ENCODE measurements at places on chromosomes 5 and 9.

DNA sequence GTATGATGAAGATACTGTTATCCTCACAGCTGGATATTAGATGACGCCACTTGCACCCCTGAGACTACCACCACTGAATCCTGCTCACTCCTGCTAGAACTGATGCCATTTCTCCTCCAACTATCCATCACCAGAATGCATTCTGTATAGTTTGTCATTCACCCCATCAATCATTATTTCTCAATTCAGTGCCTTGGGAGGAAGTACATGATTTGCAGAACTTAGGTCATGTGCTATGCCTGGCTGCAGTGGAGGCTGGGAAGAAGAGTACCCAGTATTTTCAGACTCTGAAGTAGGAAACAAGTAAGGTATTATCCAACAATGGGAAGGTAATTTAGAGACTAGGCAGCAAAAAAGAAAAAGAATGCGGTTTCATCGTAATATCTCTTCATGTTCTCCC is 26.2 kb upstream of the HSD17B4 start:
- DNase-seq = no peak

- no peak for DNase-seq
These were observed 12.5 kb upstream of the CHD1 start for GRCh38 chr5:98941131-98941883.

- no peak for DNase-seq
These were observed 2329.5 kb downstream of the MAT2B start for GRCh38 chr5:165834891-165835290.

GRCh38 chr9:134847752-134848432 is 32.7 kb upstream of the FCN2 start:
- DNase-seq = no peak

- no peak for DNase-seq
These were observed 285.1 kb downstream of the GADD45G start for GRCh38 chr9:89889865-89890264.

DNA sequence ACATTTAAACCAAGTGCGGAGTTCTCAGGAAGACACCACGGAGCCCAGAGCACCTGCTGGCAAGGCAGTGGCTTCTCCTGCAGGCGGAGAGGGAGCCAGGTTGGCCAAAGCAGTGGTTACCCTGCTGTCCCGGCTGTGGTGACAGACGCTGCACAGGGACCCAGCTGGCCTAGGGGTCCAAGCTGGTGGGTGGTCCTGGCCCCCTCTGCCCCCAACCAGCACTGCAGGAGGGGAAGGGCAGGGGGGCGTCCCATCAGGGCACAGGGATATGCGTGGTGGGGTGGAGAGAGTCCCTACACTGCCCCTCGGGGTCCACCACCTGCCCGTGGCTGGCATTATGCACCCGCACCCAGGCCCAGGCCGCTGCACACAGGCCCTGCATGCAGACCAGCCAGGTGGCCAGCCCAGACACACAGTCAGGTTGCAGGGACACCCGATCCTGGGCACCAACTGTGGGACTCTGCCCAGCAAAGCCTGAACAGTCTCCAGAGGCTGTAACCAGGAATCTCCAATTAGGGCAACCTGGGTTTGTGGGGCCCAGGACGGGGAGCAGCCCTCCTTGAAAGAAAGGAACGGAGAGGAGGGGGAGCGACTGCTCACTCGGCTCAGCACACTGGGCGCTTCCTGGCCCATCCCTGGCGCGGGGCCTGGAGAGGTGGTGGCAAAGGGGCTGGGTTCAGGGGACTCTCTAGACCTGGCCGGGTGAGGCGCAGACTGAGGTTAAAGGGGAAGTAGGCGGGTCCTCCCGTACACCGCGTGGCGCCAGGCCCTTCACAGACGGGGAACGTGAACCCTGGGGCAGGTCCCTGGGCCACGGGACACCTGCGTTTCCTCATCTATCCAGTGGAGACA is 46.3 kb downstream of the NACC2 start:
- no peak for DNase-seq

GRCh38 chr5:64972591-64972990 is 203.9 kb downstream of the CWC27 start:
- DNase-seq = no peak

- DNase-seq = no peak
These were observed 113.3 kb downstream of the PPP2R2B start for GRCh38 chr5:146765089-146765832.

DNA sequence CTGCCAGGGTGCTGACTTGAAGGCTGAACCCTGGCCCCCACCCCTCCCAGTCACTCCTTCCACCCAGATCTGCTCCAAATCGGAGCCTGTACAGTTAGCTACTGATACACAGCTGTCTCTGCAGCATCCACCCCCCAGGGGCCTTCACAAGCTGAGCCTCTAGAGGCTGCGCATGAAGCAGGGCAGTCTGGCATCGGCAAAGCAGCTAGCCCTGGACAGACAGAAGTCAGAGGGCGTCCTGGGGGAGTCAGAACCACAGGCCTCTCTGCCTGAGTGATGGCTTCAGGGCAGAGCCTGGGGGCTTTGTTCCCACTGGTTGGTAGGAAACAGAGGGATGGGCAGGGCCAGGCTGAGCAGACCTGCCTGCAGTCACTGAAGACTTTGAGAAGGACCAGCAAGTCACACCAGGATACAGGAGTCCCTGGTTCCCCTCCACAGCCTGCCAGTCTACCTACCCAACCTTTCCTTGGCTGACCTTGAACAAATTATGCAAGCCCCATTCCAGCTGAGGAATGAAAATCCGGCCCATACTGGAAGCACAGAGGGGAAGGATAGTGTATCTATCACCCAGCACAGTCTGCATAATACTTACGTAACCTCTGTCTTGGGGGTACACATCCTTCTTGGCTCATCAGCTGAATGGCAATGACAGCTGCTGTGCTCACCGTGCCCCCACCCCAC is 8.8 kb downstream of the VDAC1 start:
- no peak for DNase-seq

GRCh38 chr9:127283135-127283534 is 18.6 kb downstream of the GARNL3 start:
- DNase-seq = no peak

DNA sequence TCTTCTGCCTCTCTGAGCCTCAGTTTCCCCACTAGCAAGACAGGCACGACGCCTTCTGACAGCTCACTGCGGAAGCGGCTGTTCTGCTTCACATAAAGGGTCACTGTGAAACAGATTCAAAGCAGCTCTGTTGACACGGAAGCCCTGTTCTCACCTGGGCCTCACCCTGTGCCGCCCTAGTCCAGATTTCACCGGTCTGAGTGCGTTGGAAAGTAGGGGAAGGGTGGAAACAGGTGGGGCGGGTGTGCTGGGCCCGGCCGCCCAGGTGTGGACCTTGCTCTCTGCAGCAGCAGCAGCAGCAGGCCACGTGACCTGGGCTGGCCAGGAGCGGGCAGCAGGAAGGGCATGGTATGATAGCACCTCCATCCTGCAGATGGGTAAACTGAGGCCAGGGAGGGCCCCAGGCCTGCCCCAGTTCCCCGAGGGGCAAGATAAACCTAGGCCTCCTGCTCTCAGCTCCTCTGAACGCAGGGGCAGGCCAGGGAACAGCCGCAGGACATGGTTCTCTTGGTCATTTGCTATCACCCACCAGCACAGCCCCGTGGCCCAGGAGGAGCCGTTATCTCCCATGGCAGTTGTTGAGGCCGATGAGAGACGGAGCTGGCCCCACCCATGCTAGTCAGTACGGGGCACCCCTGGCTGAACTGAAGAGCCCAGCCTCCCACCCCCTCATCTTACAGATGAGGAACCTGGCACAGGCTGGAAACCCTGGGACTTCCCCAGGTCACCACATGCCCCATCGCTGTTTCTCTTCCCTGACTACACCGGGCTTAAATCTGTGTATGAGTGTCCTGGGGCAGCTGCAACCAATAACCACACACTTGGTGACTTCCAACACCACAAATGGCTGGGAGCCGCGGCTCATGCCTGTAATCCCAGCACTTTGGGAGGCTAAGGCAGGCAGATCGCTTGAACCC is 12.1 kb downstream of the PTGES2 start:
- no peak for DNase-seq

Measured in SW 1271 (cell line).